Breast epithelium (tissue), 4 donors: ENCODE measurements at places on chromosomes 1 and 21. TPM values are rescaled to one million over a fixed set of nuclear protein-coding genes. Genes with fewer than 3 reads are reported as not detected.

The RGS18 gene
- total RNA-seq = 2.6 TPM

The FCMR gene
- 11.0 TPM for total RNA-seq

The GFI1 gene
- total RNA-seq = 0.98 TPM

The UBQLN4 gene
- total RNA-seq = 27.1 TPM

The SSR2 gene
- total RNA-seq = 407 TPM

The SLC35E2B gene
- total RNA-seq = 96.4 TPM

The PTCH2 gene
- 0.32 TPM for total RNA-seq

The TNFRSF4 gene
- total RNA-seq = 2.3 TPM

The FCGR3B gene
- 0.32 TPM for total RNA-seq

DNA sequence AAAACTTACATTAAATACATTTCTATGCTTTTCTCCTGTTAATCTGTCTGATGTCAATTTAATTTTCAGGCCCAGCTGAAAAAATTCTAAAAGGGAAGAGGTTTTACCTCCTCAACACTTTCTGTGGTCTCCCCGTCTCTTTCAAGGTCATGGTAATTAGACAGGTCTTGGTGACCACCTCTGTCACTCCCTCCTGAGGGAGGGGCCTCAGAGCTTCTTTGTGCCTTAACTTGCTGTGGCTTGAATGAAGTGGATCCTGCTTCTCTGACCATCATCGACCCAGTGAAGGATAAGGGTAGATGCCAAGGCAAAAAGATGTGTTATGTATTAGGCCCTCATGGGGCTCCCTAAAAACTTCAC is 40.8 kb upstream of the OSBPL9 start:
- no peak for DNase-seq

DNA sequence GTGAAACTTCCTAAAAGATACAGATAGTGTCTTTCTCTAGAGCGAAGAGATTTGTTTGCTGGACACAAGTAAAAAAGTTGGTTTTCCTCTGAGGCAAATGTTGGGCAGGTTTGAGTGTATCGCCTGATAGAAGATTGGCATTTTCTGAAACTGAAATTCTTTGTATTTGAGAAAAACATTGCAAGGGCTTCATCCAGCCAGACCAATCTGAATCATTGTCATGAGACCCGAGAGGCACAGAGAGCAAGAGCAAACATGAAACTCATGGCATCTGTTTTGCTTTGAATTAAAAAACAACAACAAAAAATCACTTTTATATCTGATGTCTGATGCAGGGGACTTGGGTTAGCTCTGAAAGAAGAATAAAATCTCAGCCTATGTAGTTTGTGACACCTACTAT is 379.3 kb upstream of the NCAM2 start:
- DNase-seq = no peak

DNA sequence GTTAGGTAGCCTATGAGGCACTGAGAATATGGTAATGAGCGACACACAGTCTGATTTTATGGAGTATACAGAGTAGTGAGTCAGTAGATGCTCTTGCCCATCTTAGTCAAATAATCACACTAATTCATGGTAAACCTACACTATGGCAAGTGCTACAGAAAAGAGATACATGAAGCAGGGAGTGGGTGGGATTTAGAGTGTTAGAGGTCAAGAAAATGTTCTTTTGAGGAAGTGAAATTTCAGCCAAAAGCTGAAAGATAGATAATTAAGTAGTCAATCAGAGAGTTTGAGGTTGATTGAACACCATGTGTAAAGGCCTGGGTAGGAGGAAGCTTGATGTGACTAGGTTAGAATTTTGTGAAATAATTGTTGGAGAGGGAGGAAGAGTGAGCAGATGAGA is 14.7 kb downstream of the MDM4 start:
- DNase-seq = no peak

GRCh38 chr1:60564916-60565750 is 491.6 kb upstream of the C1orf87 start:
- no peak for DNase-seq

DNA sequence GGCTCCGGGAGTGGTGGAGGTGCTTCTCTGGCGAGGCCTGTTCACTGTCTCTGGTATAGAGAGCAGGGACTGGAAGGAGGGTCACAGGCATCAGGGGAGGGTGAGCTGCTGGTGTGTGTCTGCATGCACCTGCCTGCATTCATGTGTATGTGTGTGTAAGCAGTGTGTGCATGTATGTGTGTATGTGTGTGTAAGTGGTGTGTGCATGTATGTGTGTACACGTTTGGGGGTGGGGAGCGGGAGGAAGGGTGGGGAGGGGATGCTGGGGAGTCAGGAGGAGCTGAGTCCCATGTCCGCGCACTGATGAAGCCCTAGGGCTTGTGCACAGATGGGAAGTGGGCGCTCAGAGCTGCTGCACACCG is 49.0 kb downstream of the ARHGEF16 start:
- no peak for DNase-seq

DNA sequence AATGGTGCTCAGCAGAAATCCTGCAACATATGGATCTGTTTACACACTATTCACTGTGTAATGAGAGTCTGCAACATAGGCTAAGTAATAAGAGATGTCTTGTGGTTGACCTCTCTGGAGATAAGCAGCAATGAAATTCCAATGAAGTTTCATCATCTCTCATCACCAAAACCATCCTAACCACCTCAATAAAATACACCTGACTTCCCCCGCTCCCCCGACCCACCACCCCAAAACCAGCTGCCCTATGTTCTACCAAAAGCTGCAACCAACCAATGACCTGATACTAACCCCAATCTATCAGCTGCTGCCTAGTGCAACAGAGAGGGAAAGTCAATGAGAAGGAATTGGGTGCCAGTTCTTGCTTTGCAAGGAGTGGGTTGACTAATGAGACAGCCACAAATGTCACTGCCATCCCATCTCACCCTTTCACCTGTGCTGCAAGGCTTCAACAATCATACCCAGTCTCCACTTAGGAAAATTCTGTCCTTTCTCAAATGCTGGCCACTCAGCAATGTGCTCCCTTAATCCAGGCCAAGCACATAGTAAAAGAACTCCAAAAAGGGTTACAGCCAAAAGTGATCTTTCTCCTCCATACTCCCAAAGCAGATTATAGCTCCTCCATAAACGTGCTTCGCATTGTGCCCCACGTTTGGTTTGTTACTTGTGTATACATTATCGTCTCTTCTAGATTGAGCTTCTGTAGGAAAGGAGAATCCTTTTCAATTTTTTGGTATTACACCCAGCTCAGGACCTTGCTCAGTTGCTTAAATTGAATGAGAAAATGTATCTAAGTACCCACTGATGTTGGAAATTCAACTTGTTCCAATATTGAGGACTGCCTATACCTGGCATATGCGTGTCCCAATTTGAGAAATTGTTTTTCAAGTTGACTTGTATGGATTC is 29.0 kb downstream of the MRPL39 start:
- DNase-seq = no peak

GRCh38 chr1:51908499-51908898 is 30.0 kb upstream of the NRDC start:
- DNase-seq = no peak

GRCh38 chr1:156052862-156053767 is 483 bp downstream of the UBQLN4 start:
- DNase-seq = peak; percentile 35

GRCh38 chr1:44707112-44707881 is 23.7 kb downstream of the RNU5D-1 start:
- no peak for DNase-seq

GRCh38 chr1:51518033-51518585 is 957 bp downstream of the EPS15 start:
- peak; percentile 30 for DNase-seq

DNA sequence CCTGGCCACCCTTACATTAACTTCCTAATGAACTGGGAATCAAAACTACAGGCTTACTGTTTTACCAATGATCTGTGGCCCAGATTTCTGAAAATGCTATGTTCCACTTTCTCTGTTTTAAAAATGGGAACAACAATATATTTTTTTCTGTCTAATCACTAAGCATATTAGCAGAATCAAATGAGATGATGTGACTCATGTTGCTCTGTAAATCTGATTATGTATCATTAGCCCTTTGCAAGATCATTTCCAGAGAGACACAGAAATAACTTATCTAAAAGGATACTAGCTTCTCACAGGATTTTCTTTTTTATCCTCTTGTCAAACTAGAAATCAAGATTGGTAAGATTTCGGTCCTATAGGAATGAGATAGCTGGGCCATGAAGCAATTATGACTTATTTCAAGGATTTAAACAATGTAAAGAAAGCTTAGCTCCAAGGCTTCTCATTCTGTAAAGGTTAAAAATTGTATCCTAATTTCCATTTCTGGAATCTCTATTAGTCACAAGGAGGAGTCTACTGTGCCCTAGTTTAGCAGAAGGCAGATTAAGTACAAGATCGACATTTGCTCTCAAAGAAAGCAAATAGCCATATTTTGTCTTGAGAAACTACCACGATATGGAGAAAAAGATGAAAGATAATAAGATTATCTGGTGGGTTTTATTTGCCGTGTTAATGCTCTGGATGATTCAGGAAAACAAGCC is 32.4 kb upstream of the CAMSAP2 start:
- no peak for DNase-seq

- no peak for DNase-seq
Measured at GRCh38 chr1:170067253-170067819, 7.2 kb downstream of the KIFAP3 start.

DNA sequence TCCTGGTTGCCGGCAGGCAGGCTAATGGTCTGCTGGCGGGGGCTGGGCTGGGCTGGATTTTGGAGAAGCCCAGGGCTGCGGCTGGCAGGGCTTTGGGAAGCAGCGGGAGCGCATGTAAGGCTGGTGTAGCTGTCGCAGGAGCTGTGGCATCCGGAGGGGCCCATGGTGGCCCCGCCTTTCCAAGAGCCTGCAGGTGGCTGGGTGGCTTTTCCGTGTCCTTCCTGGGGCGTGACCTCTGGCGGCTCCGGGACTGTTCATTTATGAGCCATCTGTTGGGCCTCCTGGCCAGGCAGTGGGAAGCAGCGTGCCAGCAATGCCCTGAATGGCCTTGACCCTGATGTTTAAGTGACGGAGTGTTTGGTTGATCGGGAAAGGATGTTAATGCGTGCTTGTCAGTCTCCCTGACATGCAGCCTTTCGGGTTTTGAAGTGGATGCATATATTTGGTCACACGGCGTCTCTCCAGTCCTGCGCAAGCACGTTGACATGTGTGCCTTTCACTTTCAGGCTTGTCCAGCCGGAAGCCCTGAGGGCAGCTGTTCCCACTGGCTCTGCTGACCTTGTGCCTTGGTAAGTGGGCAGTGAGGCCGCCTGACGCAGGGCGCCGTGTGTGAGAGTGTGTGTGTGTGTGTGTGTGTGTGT is 38.5 kb downstream of the AGPAT3 start:
- no peak for DNase-seq

DNA sequence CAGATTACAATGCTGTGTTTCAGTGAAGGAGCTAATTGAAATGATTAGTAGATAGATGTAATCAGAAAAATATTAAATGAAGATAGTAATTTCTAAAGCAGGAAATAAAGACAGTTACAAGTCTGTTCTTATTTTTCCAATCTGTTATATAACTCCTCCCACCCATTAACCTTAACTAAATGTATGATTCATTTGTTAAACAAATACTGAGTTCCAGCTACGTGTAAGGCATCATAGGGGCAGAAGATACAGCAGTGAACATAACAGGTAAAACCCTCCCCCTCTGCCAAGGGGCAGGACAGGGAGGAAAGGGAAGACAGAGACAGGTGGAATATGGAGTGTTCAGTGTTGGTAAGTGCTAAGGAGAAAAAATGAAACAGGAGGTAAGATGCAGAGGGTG is at the start of gene FAM177B:
FAM177B (plus strand) TSS at position 231 of the 400 bp plus-strand sequence. CDS start 9,344 bp downstream, outside the sequence.
- no peak for DNase-seq

DNA sequence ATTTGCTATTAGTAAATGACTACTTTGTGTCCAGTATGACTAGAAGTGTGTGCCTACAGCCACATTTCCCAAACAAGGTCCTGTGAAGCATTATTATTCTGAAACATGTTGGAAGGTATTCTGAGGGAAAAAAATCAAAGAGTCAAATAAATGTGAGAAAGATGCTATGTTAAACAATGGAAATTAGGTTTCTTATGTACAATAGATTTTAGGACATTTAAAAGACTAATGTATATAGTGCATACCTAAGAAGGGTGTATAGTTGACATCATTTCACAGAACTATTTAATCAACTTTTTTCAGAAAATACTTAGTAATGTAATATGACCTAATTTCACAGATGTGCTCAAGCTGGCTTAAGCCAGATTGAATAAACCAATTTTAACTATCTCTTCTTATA is 582.5 kb downstream of the USP25 start:
- DNase-seq = no peak

DNA sequence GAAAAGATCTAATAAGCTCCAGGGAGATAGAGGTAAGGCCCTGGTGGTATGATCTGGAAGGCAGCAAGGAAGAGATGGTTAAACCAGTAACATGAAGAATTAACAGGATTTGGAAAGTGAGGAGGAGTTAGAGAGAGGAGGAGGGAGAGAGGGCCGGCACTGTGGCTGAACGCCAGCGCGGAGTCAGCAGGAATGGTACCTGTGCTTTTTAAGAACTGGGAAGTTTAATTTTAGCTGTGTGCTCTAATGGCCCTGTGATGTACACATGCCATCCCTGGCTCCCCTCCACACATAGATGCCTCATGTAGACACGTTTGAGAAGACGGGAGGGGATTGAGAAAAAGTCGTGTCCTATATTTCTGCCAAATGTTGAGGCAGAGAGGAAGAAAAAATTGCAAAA is 13.8 kb upstream of the AVPR1B start:
- no peak for DNase-seq

- no peak for DNase-seq
Measured at GRCh38 chr1:30665216-30666010, 58.0 kb downstream of the MATN1 start.

GRCh38 chr1:19344372-19344810 is 32.3 kb downstream of the SLC66A1 start:
- peak; percentile 50 for DNase-seq

DNA sequence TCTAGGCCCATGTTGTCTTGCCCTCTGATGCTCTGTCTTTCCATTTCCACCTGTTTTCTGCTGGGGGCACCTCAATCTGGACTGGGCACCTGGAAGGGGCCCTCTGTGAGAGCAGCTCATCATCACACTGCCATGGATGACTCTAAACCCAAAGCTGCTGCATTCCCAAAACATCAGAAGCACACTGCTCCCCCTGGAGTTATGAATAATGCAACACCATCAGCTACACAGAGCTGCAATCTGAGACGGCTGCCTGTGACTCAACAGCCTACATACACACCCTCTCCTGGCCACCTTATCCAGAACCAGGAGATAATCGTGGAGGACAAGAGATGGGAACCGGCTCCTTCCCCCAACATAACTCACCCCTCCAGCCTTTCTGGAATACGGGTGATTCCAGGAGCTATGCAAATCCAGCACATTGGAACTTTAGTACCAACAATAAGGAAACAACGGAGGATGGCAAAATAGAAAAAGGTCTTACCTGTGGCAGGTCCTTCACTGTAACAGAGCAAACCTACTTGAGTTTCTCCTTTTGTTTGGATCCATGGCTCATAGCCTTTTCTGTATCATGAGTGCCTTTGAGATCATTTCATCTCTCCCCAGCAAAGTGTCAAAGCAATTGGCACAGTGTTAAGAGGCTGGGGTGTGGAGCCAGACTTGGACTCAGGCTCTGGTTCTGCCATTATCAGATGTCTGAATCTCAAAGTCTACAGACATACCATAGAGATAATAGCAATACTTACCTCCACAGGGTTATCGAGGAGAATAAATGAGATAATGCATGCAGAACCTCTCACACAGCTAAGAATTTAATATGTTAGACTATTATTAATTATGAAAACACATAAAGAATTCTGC is 29.3 kb downstream of the AK2 start:
- no peak for DNase-seq
